Erythroblast (primary cell): ENCODE measurements at places on chromosomes 5 and 9.

DNA sequence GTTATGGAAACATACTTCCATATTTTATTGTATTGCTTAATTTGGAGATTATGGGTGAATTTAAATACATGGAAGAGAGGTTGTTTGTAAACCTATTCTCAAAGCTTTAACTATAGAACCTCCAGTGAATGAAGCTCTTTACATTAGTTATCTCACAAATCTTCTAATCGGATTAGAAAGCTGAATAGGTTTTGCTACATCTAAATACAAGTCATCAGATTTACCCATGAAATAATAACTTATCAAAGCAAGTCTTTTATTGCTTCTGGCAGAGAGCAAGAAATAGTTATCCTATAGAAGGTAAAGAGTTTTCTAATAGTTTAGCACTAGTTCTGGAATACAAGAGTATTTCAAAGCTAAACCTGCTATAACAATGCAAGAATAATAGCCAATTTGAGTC is 104.4 kb upstream of the SREK1 start:
- no peak for DNase-seq

DNA sequence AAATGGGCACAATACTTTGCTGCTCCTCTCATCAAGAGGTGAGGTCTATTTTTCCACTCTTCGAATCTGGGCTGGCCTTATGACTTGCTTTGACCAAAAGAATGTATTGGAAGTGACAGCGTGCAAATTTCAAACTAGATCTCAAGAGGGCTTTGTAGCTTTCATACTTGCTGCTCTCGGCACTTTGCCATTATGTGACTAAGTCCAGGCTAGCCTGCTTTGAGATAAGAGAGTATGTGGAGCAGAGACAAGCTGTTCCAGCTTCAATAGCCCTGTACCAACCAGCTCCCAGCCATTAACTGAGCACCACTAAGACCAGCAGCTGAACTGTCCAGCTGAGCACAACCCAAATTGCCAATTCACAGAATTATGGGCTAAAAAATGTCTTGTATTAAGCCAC is 124.6 kb downstream of the ACER2 start:
- DNase-seq, result no peak

- DNase-seq, result no peak
Observed at GRCh38 chr9:13443346-13444244, 164.1 kb upstream of the MPDZ start.

- DNase-seq, result no peak
Observed at GRCh38 chr9:136012651-136013050, 51.5 kb upstream of the UBAC1 start.

GRCh38 chr5:134840811-134841210 is 5.0 kb upstream of the C5orf24 start:
- DNase-seq, result no peak

DNA sequence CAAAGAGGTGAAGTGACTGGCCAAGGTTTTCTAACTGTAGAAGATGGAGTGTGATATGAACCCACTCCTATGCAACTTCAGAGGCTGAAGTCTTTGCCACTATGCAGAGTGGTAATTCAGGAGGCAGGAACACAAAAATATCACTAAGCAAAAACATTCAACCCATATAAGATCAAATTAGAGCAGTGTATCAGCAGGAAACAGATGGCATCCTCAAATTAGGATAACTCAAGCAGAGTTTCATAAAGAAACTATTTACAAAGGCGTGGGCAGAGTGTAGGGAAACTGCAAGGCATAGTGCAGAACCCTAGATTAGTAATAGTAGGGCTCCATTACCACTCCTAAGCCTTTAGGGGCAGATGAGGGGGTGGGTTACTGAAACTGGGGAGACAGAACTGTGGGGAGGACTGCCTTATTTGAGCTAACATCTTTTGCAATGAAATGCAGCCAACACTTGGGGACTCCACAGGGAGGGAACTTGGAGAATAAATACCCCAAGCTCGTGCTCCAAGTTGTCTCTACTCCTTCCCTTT is 72.2 kb downstream of the PTTG1 start:
- no peak for DNase-seq

GRCh38 chr9:106941916-106942315 is 79.0 kb downstream of the ZNF462 start:
- no peak for DNase-seq

DNA sequence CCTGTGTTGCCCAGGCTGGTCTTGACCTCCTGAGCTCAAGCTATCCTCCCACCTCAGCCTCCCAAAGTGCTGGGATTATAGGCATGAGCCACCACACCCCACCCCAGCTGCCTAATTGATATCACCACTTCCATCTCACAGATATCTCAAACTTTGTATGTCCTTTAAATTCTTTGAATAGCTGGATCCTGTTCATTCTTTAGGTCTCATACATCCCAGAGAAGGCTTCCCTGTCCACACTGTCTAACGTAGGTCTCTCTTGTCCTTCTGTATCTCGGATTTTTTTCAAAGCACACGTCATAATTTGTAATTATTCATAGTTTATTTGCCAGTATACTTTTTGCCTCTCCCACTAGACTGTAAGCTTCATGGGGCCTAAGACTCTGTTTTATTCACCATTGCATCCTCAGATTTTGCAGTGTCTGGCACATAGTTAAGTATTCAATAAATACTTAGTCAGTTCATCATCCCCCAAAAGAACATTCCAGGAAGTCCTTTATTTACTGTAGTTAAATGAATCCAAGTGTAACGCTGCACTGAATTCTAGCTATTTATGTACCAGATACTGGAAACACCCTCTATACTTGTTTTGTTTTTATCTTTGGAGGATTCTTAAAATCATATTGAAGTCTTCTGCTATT is 10.5 kb downstream of the ARSK start:
- no peak for DNase-seq

- DNase-seq, result no peak
Observed at GRCh38 chr5:42950116-42950455, 90.0 kb downstream of the ANXA2R start.

GRCh38 chr9:137813167-137813566 is 64.4 kb upstream of the CACNA1B start:
- no peak for DNase-seq

DNA sequence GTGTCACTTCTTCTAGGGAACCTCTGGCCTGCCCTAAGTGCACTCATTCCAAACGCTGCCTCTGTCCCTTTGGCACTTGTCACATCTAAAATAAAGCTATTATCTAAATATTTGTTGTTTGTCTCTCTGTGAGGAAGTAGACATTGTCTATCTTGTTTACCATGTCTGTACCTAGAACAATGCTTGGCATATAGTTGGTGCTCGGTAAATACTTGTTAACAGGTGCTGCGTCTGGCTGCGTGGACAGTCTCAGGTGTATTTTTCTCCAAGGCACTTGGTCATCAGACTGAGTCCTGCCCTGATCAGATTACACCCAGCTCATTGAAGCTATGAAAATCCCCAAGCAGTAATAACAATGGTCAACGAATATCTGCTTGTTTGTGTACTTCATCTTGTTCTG is 174.9 kb upstream of the SMIM23 start:
- no peak for DNase-seq

GRCh38 chr5:95615164-95615467 is 4.8 kb upstream of the GPR150 start:
- DNase-seq, result no peak

- no peak for DNase-seq
Observed at GRCh38 chr5:81167078-81167477, 66.0 kb upstream of the CKMT2 start.

GRCh38 chr9:112249277-112249676 is 74.2 kb upstream of the SUSD1 start:
- DNase-seq, result no peak

DNA sequence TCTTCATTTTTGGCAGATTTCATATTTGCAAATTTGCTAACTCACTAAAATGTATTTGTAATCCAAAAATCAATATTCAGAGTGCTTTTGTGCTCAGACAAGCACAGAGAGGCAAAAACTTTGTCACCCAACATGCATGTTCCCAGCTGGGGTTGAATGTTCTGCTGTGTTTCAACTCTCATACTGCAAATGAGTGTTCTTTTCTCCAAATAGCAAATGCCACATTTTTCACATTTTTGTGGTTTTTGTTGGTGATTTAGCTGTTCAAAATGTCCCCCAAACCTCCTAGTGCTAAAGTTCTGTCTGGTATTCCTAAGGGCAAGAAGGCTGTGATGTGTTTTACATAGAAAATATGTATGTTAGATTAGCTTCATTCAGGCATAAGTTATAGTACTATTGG is 87.3 kb upstream of the PCSK5 start:
- DNase-seq, result no peak

DNA sequence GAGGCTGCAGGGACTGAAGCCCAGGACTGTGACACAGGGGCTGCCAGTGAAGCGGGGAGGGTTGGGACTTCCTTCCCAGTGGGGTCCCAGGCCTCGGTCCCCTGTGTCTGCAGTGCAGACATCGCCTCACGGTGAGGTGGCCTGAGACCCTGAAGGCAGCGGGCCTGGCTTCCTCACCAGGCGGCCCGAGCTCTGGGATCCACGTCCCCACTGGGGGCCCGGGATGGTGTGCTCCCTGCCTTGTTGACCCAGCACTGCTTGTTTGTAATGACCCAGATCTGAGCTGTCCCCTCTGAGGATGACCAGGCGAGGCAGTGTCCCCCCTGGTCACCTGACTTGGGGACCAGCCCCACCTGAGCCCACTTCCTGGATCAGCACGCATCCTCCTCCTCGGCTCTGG is 53.1 kb downstream of the COL5A1 start:
- no peak for DNase-seq

DNA sequence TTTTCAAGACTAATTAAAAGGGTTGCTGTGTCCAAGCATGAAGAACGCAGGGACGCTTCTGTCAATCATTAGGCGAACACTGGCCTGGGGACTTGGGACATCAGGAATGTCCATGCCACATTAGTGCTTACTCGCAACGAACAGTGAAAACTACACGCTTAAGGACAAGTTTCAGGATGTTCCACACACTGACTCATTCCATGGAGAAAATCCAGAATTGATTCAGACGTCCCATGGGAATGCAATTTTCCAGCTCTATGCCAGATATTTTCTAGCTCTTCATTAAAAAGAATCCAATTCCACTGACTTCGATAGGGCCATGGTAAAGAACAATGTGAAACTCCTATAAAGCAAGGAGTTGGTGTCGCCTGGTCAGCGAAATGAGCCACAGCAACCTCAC is 98.2 kb downstream of the CAMSAP1 start:
- no peak for DNase-seq

DNA sequence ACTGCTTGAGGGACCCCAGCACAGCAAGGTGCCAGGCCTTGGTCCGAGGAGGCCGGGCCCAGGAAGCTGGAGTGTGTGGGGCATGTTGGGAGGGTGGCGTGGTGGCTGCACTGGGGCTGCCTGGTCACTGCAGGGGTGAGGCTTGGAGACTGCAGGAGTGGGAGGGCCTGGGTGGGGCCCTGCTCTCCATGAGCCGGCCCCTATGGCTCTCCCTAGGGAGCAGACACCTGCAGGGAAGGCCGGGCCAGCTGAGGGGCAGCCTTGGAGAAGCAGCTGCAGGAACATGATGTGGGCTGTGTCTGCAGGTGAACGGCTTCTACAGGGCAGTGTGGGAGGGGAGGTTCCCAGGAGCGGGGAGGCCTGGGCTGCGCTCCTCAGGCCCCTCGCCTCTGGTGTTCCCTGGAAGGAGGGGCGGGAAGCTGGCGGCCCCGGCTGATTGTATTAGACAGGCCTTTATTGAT is 41.7 kb upstream of the TMEM250 start:
- no peak for DNase-seq

GRCh38 chr5:135442431-135443160 is 4.6 kb downstream of the DCANP1 start:
- DNase-seq, result no peak

- peak; percentile 53 for DNase-seq
Observed at GRCh38 chr9:132943651-132944293, 644 bp downstream of the TSC1 start.

- no peak for DNase-seq
Observed at GRCh38 chr5:140367256-140368013, 7.4 kb downstream of the SLC4A9 start.

- DNase-seq, result no peak
Observed at GRCh38 chr5:164217464-164217863, 712.0 kb downstream of the MAT2B start.

DNA sequence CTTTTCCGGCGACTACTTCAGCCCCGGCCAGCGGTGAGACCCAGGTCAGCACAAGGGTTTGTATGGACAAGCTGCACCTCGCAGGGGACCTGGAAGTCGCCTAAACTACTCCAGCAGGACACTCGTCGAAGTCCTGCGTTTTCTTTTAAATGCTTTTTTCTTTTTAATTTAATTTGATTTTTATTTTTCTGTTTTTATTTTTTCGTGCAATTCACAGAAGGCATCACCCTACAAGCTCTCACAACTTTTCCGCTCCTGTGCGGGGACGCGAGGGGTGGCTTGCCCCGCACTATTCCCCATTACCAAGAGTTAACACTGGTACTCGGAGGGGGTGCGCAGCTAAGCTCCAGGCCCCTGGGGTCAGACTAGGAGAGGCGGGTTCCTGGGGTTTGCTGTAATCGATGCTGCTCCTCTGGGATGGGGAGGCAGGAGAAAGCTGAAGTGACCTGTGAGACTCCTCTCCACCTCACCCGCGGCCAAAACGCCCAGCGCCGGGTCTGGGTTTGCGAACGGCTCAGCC is 1.3 kb downstream of the EDIL3 start:
- no peak for DNase-seq

DNA sequence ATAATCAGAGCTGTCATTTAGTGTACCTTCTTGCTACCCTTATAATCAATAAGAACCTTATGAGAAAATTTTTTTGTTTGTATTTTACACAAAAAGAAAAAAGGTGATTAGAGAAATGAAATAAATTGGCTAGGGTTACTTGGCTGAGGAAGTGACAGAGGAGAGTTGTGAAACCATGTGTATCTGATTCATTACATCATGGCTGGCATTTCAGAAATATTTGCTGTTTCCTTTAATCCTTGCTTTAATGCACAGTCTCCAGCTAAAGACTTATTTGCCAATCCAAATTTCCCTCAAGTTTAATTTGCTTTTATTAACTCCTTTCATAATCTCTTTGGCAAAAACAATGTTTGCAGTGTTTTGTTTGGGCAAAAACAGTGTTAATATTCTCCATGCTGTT is 543.1 kb downstream of the KIF4B start:
- no peak for DNase-seq

GRCh38 chr5:444226-444625 is 1.2 kb downstream of the EXOC3 start:
- DNase-seq, result no peak

- no peak for DNase-seq
Observed at GRCh38 chr5:366541-367357, 45.2 kb downstream of the AHRR start.

- no peak for DNase-seq
Observed at GRCh38 chr5:6218517-6218916, 159.8 kb downstream of the MED10 start.

GRCh38 chr9:37978983-37979382 is 75.1 kb upstream of the SLC25A51 start:
- DNase-seq, result no peak

DNA sequence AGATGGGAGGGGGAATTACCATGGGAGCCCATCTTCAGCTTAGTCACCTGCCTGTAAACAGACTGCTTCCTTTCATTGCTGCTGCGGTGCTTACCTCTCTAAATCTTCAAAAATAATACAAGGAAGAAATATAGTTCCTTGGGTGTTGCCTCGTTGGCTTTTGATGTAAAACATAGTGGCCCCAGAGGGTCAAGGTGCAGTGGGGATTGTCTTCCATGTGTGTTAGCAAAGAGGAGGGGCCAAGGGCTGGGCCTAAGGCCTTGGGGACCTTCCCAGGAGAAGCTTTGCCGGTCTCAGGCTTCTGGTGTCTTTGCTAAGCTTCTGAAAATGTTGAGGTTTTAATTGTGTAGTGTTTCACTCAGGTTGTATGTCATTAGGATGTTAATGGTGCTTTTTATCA is 90.0 kb downstream of the PDE8B start:
- no peak for DNase-seq
